MCF 10A (cell line): ENCODE measurements at places on chromosomes 2 and 18. TPM values are rescaled to one million over a fixed set of nuclear protein-coding genes. Genes with fewer than 3 reads are reported as not detected.

GRCh38 chr18:79926715-79927606 lies 24.5 kb downstream of the SLC66A2 start:
- H3K27me3 ChIP-seq = no peaks in the 10 kb centered on the region
- no peaks in the 10 kb centered on the region for H3K4me1 ChIP-seq
- no peak overlapping the region for H3K4me3 ChIP-seq

The GNLY gene
- not detected in 2 replicates for total RNA-seq

GRCh38 chr18:26648509-26649192 lies 100.3 kb upstream of the KCTD1 start:
- no peak overlapping the region for H3K27ac ChIP-seq
- H3K4me1 ChIP-seq = no peaks in the 10 kb centered on the region
- H3K27me3 ChIP-seq = peaks cover 15% of the 10 kb centered on the region
- H3K36me3 ChIP-seq = no peaks in the 10 kb centered on the region
- no peak for DNase-seq

The KCNIP3 gene
- 9.5 and 15.6 TPM in 2 replicates for total RNA-seq

DNA sequence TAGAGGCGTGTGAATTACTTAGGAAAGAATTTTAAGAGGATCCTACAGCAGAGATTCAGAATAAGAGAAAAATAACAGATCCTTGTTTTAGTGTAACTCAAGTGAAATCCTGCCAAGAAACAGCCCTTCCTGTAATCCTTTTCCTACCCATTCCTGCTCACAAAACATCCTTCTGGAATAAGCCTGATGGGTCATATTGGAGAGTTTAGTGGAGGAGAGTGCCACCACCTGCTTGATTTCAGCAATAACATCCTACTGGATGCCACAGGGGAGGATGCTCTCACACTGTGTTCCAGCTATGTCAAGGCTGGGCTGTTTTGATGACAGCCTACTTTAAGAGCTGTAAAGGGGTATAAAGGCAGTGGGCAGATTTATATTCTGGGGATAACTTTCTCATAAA lies 54.8 kb upstream of the CCDC178 start:
- H3K27ac ChIP-seq = no peak overlapping the region
- no peak overlapping the region for H3K4me3 ChIP-seq
- peak; percentile 42 for DNase-seq
- H3K36me3 ChIP-seq = no peaks in the 10 kb centered on the region

The PDCL3 gene
- 24.2 and 27.1 TPM in 2 replicates for total RNA-seq

- H3K27me3 ChIP-seq = no peaks in the 10 kb centered on the region
- no peak for DNase-seq
- no peak overlapping the region for H3K4me3 ChIP-seq
These were observed 4.9 kb upstream of the STK17B start for GRCh38 chr2:196176142-196176738.

DNA sequence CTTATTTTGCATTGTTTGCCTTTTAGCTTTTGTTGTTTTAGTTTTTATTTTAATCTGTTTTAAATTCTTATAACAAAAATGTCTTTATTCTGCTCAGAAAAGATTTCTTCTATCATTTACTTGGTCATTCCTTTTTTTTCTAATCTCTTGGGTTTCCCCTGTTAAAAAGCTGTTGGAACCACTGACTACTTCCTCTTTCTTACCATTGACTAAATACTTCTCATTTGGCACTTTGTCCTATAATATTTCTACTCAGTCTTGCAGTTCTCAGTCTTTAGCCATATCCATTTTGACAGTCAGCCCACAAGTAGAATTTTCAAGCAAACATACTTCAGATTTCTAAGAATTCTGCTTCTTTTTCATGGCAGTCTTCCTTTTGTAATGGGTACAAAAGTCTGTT lies 567.2 kb downstream of the SATB2 start:
- no peaks in the 10 kb centered on the region for H3K4me1 ChIP-seq
- no peaks in the 10 kb centered on the region for H3K36me3 ChIP-seq
- H3K27me3 ChIP-seq = peaks cover 56% of the 10 kb centered on the region

- no peak overlapping the region for H3K27ac ChIP-seq
- H3K4me1 ChIP-seq = no peaks in the 10 kb centered on the region
- no peaks in the 10 kb centered on the region for H3K27me3 ChIP-seq
- DNase-seq = no peak
- no peak overlapping the region for H3K4me3 ChIP-seq
These were observed 221.1 kb upstream of the SALL3 start for GRCh38 chr18:78758496-78758895.

DNA sequence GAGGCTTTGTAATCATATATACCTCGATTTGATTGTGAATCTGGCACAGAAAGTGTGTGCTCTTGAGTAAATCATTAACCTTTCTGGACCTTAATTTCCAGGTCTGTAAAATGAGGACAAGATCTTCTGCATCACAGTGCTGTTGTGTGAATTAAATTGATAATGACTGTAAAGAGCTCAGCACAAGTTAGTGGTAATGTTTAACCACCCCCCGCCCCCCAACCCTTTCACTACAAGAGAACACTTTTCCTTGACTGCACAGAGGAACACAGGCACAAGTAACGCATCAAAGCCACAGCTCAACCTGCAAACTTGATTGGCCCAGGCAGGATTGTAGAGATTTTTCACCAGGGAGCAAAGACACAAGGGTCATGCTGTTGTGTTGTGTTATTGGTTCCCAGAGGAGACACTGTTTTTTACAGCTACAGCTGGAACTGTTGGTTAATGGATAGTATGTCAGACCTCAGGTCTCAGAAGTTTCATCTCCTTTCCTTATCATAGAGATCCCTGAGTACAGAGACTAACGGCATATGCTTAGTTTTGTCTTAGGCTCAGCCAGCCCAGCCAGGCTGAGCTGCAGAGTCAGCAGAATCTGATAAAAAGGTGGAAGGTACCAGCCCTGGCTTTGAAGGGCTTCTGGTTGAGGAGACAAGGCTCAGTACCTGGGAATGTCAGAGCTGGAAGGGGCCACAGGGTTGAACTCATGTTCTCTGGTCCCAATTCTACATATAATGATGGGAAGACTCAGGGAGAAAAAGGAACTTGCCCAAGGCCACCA lies 10.6 kb downstream of the SETBP1 start:
- H3K4me3 ChIP-seq = no peak overlapping the region
- peaks cover 29% of the 10 kb centered on the region for H3K4me1 ChIP-seq
- DNase-seq = no peak
- H3K36me3 ChIP-seq = no peaks in the 10 kb centered on the region
- H3K27me3 ChIP-seq = no peaks in the 10 kb centered on the region
- no peak overlapping the region for H3K27ac ChIP-seq

DNA sequence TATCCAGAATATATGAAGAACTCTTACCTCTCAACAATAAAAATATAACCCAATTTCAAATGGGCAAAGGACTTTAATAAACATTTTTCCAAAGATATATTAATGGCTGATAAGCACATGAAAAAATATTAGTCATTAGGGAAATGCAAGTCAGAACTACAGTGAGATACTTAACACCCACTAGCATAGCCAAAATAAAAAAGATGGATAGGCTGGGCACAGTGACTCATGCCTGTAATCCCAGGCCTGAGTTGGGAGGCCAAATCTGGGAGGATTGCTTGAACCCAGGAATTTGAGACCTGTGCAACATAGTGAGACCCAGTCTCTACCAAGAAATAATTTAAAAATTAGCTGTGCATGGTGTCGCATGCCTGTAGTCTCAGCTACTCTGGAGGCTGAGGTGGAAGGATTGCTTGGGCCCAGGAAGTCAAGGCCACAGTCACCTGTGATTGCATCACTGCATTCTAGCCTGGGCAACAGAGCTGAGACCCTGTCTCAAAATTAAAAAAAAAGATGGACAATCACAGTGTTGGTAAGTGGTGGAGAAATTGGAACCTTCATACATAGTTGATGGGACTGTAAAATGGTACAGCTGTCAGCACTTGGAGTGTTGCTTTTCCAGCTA lies 25.1 kb downstream of the MARCHF7 start:
- DNase-seq = no peak
- peaks cover 60% of the 10 kb centered on the region for H3K36me3 ChIP-seq
- H3K4me3 ChIP-seq = no peak overlapping the region
- H3K4me1 ChIP-seq = peaks cover 5% of the 10 kb centered on the region
- H3K27ac ChIP-seq = no peak overlapping the region
- H3K27me3 ChIP-seq = no peaks in the 10 kb centered on the region

DNA sequence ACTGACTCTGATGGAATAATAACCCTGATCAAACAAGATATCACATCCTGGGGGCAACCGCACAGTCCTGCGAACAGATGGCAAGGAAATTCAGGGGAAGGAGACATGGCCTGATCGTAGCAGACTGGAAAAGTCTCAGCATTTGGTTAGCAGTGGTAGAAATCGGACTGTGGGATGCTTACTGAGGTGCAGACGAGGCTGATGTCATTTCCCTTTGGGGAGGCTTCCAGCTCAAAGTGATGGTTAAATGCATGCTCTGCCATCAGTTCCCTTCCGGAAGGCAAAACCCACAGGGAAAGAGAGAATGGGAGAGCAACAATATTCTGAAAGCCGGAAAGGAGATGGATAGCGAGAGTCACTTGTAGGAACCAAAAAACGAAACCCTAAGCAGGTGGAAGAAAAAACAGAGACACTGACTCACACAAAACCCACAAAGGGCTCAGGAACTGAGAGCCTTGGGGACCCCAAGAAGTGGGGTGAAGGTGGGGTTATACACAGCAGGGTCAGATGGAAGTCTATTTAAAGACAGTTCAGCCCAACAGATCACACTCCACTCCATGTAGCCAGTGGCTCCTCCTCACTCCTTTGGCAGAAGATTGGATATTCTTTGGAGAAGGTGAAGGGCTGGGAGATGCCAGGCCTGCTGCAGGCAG lies 93.1 kb downstream of the INPP5D start:
- no peak for DNase-seq
- peaks cover 85% of the 10 kb centered on the region for H3K36me3 ChIP-seq
- peak overlapping the region; percentile 37 for H3K27ac ChIP-seq
- no peaks in the 10 kb centered on the region for H3K27me3 ChIP-seq

GRCh38 chr2:54233832-54234649 lies 22.0 kb downstream of the TSPYL6 start:
- no peak overlapping the region for H3K4me3 ChIP-seq
- no peaks in the 10 kb centered on the region for H3K4me1 ChIP-seq
- H3K27me3 ChIP-seq = no peaks in the 10 kb centered on the region

GRCh38 chr2:238784671-238785527 lies 63.0 kb upstream of the TWIST2 start:
- peaks cover 17% of the 10 kb centered on the region for H3K4me1 ChIP-seq
- peak overlapping the region; percentile 14 for H3K4me3 ChIP-seq
- H3K36me3 ChIP-seq = no peaks in the 10 kb centered on the region
- peak overlapping the region; percentile 80 for H3K27ac ChIP-seq
- DNase-seq = peak; percentile 72

DNA sequence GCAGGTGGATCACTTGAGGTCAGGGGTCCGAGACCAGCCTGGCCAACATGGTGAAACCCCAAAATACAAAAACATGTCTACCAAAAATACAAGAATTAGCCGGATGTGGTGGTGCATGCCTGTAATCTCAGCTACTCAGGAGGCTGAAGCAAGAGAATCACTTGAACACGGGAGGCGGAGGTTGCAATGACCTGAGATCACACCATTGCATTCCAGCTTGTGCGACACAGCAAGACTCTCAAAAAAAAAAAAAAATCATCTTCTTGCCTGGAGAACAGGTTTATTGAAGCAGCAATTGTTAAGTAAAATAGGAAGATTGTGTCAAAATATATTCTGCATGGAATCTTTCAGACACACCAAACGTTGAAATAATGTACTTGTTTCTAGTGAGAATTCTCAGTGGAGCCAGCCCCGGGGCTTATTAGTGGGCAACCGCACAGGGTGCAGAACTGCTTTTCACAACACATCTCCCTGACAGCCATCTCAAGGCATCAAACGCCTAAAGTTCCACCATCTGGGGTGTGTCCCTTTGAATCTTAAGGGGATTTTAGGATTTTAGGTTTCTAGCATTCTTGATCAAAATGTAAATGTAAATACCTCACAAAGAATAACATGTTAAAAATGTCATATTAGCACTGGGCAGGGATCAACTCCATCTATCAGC lies 28.6 kb upstream of the PPP4R1 start:
- peak; percentile 53 for DNase-seq
- H3K4me3 ChIP-seq = peak overlapping the region; percentile 4
- no peaks in the 10 kb centered on the region for H3K36me3 ChIP-seq

The GPR45 gene
- total RNA-seq = not detected in 2 replicates
